ENCODE measurements at places on chromosomes 4 and X. TPM values are rescaled to one million over a fixed set of nuclear protein-coding genes. Genes with fewer than 3 reads are reported as not detected.
A peak's percentile ranks its signal among the peaks of the same experiment; 100 is the strongest.

DNA sequence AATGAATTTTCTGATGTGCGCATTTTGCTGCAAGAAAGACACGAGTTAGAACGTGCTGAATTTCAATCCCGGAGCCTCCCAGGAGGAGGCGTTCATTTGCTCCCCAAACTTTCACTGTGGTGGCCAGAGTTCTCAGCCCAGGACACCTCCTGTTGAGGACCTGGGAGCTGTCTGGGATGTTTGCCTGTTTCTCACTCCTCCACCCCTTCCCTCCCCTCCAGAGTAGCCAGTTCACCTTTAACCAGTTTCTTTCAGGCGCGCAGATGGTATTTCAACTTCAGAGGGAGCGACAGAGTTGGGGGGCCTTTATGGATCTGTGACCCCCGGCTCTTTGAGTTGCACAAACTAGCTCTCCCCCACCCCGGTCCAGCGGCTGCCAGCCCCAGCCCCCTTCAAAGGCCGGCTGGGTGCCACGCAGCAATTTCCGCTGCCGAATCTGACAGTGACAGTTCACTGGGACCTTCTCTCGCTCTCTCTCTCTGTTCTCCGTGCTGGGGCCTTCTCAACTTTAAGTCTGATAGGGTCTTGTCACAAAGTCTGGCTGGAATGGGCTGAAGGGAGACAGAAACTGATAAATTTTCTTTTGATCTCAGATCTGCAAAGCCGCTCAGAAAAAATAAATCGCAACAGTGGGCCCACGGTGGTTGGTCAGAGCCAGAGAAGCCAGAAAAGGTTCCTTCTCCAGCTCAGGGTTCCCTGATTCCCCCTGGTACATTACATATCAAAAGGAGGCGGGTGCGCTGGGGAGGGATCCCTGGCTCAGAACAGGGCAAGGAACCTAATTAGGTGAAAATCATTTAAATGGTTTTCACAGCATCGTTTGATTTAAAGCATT lies 100.0 kb upstream of the STX18 start:
- H3K4me1 ChIP-seq = peaks cover 22% of the 10 kb centered on the region
- peak overlapping the region; percentile 27 for H3K4me3 ChIP-seq
- DNase-seq = no peak
- no peak overlapping the region for H3K27ac ChIP-seq
- peaks cover 12% of the 10 kb centered on the region for H3K27me3 ChIP-seq

The CFP gene
- total RNA-seq = 0.51 TPM

GRCh38 chr4:116702949-116703348 lies 382.4 kb downstream of the TRAM1L1 start:
- no peaks in the 10 kb centered on the region for H3K4me1 ChIP-seq
- H3K4me3 ChIP-seq = no peak overlapping the region
- H3K27ac ChIP-seq = no peak overlapping the region
- no peaks in the 10 kb centered on the region for H3K36me3 ChIP-seq
- H3K27me3 ChIP-seq = no peaks in the 10 kb centered on the region

The ZFP92 gene
- total RNA-seq = 0.26 TPM

DNA sequence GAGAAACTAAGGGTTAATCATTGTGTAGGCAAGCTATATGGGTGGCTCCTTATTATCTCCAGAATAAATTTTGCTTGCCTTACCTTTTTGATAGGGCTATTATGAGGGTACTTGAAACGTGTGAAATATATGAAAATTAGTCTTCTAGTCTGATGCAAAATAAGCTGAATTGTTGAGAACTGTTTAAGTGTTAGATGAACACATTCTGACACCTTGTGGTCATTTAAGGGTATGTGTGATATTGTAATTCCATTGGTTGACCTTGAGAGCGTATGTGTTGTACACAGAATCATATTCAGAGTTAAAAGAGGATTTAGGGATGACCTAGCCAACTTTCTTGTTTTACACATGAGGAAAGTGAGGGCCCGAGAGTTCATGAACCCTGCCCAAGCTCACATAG lies 44.6 kb upstream of the LINC00632 start:
- no peak overlapping the region for H3K4me3 ChIP-seq
- no peaks in the 10 kb centered on the region for H3K4me1 ChIP-seq

GRCh38 chr4:114423582-114423981 lies 175.0 kb upstream of the UGT8 start:
- no peak overlapping the region for H3K27ac ChIP-seq
- H3K36me3 ChIP-seq = peaks cover 3% of the 10 kb centered on the region
- H3K4me1 ChIP-seq = no peaks in the 10 kb centered on the region

GRCh38 chr4:102687373-102687981 lies 73.3 kb downstream of the MANBA start:
- H3K36me3 ChIP-seq = peaks cover 3% of the 10 kb centered on the region
- DNase-seq = no peak
- H3K27ac ChIP-seq = no peak overlapping the region
- no peaks in the 10 kb centered on the region for H3K27me3 ChIP-seq
- H3K4me3 ChIP-seq = no peak overlapping the region

- H3K4me1 ChIP-seq = peaks cover 16% of the 10 kb centered on the region
- no peak overlapping the region for H3K27ac ChIP-seq
- no peak for DNase-seq
- H3K27me3 ChIP-seq = no peaks in the 10 kb centered on the region
- peaks cover 10% of the 10 kb centered on the region for H3K36me3 ChIP-seq
- no peak overlapping the region for H3K4me3 ChIP-seq
These were observed 12.5 kb downstream of the IRF2 start for GRCh38 chr4:184461711-184462441.

DNA sequence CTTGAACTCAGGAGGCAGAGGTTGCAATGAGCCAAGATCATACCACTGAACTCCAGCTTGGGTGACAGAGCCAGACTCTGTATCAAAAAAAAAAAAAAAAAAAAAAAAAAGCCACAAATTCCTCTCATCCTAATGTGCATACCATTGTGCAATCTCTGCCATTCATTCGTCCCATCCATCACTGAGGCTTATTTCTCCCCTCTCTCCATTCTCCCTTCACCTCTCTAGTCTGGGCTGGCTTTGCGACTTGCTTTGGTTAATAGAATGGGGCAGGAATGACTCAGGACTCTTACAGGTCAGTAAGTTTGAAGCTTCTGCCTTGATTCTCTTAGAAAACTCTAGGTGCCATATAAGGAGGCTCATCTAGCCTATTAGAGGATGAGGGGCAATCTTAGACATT lies 60.3 kb upstream of the DDX3X start:
- no peaks in the 10 kb centered on the region for H3K36me3 ChIP-seq
- no peak overlapping the region for H3K27ac ChIP-seq
- DNase-seq = no peak
- no peaks in the 10 kb centered on the region for H3K27me3 ChIP-seq
- H3K4me3 ChIP-seq = peak overlapping the region; percentile 42
- H3K4me1 ChIP-seq = no peaks in the 10 kb centered on the region
